NCI-H1694 (cell line): ENCODE measurements at places on chromosomes 3 and 15.

DNA sequence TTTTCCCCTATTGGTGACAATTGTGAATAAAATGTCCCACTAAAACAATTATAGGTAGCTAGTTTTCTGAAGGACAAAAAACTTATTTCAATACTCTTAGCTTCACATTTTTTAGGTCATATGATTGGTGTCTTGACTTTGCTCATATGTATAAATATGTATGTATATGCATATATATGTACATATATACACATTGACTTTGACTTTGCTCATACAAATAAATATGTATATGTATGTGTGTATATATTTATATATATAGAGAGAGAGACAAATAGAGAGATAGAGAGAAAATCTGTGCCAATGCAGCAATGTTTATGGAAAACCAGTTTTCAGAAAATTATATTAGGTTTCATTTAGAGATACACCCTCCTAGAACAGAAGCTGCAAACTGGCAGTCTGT lies 5.7 kb downstream of the MDFIC2 start:
- no peak for DNase-seq

DNA sequence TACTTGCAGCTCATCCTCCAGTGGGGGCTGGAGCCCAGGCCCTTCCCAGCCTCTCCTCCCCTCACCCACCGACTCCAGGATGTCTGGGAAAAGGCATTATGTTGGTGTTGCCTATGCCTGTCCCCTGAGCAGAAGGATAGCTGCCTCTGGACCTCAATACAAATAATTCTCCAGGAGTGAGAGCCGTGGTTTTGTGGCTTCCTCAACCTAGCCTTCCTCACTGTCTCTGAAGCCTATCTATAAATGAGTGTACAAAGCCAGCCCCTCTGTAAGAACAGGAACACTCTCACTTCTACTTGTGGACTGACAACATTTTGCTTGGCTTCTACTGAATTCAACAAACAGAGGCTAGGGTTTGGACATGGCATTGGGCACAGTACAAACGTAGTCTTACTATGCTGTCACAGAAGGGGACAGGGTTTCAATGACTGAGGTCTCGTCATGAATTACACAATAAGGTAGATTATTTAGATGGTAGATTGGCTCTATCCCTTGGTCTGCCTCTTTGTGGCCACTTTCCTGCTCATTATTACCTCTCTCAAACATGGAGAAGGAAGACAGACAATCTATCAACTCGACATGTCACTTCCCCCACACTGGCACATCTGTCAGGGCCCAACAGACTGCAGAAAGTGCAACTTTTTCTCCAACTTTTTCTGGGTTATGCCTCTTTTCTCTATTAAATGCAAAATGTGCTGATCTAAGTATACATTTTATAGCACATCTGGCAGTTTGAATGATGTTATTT lies 82.8 kb upstream of the MEX3B start:
- DNase-seq = no peak

- no peak for DNase-seq
These were observed 250.1 kb downstream of the ZBTB20 start for GRCh38 chr3:114896978-114897377.

GRCh38 chr3:142977399-142977728 lies 13.9 kb upstream of the PAQR9 start:
- DNase-seq = no peak

- DNase-seq = no peak
These were observed 32.2 kb upstream of the ADAMTS17 start for GRCh38 chr15:100373942-100374341.
